ENCODE measurements at places on chromosomes 11 and 22.

GRCh38 chr11:70409437-70409836, 11.1 kb downstream of the CTTN start:
- no peak for DNase-seq

DNA sequence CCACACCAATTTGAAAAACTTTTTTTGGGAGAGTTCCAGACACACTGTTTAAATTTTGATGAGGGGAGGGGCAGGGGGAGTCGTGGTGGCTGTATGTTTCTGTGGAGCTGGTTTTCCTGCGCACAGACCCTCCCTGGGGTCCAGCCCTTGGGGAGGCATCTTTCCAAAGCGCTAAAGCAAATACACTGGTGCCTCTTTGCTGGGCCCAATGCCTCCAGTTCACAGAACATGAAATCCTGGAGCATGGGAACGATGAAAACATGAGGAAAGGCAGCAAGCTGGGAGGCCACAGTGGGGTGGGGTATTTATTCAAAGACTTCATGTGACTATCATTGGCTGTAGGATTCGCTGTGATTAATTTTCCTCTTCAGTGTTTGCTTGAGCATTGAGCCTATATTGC, 135.3 kb downstream of the CCDC34 start:
- DNase-seq: no peak

GRCh38 chr11:18769802-18770456, 21.7 kb downstream of the PTPN5 start:
- DNase-seq: no peak

- no peak for DNase-seq
Measured at GRCh38 chr22:49432211-49432896, 395.3 kb downstream of the BRD1 start.

DNA sequence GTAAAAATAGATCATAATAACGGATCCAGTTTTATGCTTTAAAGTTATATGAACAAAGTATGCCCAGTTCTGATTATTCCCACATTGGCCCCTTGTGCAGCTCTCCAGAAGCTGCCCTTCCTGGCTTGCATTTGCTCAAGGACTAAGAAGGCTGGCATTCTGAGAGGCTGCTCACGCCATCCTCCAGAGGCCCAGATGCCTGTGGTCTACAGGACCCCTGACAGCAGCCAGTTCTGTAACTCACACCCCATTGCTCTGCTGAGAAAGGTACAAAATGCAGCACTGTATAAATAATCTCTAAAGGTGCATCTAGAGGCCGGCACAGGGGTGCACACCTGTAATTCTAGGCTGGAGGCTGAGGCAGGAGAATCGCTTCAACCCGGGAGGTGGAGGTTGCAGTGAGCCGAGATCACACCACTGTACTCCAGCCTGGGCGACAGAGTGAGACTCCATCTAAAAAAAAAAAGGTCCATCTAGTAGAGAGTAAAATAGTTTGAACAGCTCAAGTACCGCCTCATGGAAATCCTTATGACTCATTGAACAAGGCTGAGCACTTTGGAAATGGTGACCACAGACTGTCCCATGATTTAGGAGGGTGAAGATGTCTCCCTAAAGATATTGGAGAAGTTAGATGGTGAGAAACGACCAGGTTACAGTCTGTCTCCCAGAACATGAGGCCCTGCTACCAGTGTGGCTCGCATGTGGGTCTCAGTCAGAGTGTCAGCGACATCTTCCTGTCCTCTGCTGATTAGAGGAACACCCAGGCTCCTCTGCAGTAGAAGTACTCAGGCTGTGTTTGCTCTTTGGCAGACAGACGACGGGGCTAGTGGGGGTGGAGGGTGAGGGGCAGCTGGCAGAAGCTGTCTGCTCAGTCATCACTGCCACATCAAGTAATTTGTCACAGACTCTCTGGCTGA, 56.3 kb downstream of the KREMEN1 start:
- peak; percentile 37 for DNase-seq

- peak; percentile 27 for DNase-seq
Measured at GRCh38 chr11:135008001-135008405, 596.0 kb upstream of the B3GAT1 start.

GRCh38 chr11:1081601-1082311, 7.1 kb downstream of the MUC2 start:
- DNase-seq: no peak

DNA sequence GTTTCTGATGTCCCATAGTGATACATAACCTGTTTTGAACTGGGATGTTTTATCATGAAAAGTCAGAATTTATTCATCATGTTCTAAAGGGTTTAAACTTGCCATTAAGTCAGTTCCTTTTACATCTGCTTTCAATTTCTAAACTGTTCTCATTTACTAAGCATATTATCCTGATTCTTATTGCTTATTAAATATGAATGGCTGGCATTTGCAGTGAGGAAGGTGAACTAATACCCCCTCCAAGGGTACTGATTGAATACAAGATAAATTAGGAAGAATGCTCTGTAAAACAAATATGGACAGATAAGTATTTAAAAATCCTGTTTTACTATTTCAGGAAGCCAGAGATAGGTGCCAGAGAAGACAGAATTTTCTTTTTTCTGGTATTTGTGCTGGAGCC, 70.8 kb upstream of the HORMAD2 start:
- DNase-seq: no peak

GRCh38 chr22:42621505-42622002, 6.9 kb upstream of the POLDIP3 start:
- DNase-seq: peak; percentile 17

GRCh38 chr11:74579577-74580270, 12.7 kb upstream of the POLD3 start:
- no peak for DNase-seq

- no peak for DNase-seq
Measured at GRCh38 chr22:24819911-24820461, 14.0 kb downstream of the SGSM1 start.

DNA sequence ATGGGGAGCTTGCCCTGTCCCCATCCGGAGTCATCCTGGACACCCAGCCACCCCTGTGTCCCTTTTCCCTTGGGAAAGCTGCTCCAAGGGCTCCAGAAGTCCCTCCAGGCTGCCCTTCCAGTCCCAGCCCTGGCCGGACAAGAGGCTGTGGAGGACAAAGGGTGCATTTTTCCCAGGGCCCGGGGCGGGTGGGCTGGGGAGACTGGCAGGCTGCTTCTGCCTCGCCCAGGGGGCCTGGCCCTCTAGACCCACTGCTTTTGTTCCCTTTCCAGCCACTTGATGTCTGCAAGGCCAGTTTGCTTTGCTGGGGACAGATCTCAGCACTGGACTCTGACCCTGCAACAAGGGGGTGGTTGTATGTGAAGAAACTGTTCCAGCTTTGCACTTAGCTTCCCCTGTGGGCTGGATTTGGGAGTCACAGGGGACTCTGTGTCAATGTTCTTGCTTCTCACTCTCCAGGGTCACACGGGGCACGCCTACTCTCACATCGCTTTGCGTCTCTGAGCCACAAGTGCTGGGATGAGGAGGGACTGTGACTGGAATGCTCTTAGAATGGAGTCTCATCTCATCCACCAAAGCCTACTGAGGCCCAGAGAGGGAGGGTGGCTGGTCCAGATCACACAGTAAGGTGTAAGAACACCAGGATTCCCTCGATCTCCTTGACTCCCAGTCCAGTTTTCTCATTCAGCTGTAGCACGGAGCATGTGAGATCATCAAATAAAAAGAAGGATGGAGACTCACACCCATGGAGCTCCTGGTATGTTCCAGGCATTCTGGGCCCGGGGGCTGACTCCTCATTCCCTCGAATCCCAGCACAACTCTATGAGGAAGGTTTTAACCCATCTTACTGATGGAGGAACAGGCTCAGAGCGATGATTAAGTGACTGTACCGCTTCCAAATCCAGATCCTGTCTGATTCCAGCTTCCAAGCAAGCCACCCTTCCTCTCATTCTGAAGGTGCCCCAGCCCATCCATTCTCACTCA, 59.9 kb downstream of the FBXO7 start:
- no peak for DNase-seq

- DNase-seq: no peak
Measured at GRCh38 chr22:47174671-47175112, 412.2 kb downstream of the TBC1D22A start.

GRCh38 chr11:5246772-5247471, 2.7 kb downstream of the HBG1 start:
- DNase-seq: no peak

GRCh38 chr11:12915093-12915492, 94.0 kb upstream of the RASSF10 start:
- DNase-seq: no peak

DNA sequence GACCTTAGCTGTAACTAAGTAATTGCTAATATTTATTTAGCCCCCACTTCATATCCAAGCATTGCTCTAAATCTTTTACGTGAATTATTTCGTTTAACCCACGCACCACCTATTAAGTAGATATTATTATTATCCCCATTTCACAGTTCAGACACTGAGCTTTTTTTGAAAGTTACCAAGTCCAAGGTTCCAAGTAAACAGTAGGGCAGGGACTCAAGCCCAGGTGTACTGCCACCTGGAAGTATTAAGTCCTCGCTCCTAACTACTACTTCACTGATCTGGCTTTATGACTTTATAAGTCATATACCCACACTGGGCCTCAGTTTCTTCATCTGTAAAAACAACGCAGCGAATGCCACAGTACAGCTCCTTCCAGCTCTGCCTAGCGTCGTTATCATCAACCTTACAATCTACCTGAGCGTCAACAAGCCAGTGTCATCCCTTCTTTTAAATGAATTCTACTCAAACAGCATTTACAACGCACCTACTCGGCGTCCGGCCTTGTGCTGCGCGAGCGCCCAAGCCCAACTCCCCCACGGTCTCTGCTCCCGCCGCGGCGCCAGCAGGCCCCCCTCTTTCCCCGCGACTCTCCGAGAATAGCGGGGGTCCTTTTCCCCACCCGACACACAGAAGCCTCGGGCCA, 624 bp downstream of the TMEM41B start:
- DNase-seq: no peak

DNA sequence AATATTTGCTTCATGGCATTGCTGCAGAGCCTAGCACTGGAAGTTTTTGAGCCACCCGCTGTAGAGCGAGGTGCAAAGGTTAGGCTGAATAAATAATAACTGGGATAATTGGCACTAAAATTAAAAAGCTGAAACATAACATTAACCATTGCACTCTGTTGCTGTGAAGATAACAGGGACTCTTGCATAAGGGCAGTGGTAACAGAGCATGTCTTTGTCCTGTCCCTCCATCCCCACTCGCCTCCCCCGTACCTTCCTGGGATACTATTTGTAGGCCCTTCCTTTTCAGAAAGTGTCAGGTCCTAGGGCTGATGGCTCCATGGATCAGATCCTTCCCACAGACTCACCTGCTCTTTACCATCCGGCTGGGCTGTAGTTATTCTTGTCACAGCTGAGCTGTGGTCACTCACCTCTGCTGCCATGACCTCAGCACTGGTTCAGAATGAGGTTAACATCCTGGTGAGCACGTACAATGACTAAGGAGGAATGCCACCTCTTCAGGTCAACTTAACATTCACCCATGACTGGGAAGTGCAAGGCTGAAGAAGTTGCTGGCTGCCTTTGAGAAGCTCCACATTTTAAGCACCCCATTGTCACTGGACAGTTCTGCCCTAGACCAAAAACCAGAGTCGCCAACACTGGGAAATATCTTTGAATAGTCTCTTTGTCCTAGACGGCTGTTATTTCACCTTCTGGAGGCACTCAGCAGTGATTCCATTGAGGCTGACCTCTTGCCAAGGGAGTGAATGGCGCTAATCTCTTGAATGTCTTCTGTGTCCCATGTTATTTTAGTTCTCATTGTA, 103.2 kb upstream of the KIRREL3 start:
- no peak for DNase-seq

- DNase-seq: no peak
Measured at GRCh38 chr11:112725636-112726035, 235.6 kb upstream of the NCAM1 start.

DNA sequence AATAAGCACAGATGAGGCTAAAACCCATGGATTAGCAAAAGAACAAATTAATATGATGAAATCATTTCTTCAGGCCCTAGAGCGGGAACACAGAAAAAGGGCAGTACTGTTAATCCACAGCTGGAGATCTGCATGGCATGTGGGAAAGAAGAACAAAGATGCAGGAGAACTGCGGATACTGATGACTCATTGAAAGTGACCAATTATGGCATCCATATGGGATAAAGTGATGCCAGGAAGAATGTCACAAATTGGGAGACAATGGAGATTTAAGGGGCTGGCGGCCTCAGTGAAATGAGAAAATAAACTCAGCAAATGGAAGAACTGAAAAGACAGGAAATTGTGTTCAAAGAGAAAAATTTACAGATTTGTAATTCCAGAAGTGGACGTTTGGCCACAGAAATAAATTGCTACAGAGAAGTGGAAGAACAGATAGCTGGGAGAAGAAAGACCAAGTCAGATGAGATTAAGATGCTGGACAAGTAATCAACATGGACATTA, 39.4 kb downstream of the SIK3 start:
- no peak for DNase-seq

DNA sequence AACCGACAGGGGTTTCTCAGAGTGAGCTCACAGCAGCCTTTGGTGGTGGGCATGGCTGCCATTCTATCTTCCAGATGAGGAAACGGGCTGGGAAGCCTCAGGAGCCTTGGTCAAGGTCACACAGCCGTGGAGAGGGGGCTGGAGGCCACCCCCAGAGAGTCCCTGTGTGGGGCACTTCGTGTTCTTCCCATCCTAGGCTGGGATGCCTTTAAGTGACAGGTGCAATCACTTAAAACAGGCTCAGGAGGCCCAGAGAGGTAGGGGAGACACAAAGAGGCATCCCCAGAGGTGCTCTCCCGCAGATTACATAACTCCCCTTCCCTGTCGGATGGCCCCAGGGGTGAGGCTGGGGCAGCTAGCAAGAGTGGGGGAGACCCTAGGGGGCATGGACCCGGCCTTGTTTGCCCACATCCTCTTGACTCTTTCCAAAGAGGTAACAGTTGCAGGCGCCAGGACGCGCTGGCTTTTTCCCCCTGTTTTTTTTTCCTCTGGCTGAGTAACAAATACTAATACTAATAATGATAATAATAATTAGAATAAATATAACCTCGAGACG, 17.5 kb upstream of the SHISAL1 start:
- no peak for DNase-seq

DNA sequence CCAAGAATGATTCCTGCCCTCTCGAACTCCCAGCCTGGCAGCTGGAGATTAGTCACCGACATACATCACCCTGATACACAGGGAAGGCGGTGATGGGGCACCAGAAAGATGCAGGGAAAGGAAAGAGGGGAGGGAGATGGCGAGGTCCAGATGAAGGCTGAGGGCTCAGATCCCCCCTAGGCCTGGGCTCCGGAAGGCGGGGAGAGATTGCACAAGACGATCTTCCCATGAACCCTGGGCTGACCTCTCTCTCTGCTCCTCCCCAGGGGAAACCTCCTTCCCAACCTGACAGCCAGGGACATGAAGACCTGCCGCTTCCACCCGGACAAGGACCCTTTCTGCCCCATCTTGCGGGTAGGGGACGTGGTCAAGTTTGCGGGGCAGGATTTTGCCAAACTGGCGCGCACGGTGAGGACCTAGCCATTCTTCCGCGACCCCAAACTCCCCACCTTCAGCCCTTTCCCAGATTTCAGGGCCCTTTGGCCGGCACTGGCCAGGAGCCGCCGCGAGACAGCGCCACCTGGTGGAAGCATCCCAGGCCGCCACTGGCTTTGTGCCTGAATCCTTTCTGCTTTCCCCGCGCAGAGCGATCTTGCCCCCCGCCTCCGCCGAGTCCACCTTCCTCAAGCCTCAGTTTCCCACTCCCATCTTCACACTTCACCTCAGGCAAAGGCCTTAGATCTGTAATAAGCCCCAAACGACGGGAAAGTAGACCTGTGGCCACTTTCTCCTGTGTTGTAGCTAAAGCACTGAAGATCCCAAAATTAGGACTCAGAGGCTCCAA, 11.5 kb downstream of the P2RX3 start:
- no peak for DNase-seq
